ENCODE measurements at places on chromosomes 11 and 22. TPM values are rescaled to one million over a fixed set of nuclear protein-coding genes. Genes with fewer than 3 reads are reported as not detected.

- no peak for DNase-seq
- H3K27ac ChIP-seq, result no peak overlapping the region
- H3K27me3 ChIP-seq, result no peaks in the 10 kb centered on the region
- no peak overlapping the region for H3K4me3 ChIP-seq
- no peaks in the 10 kb centered on the region for H3K4me1 ChIP-seq
Observed at GRCh38 chr22:40190501-40190900, 12.8 kb downstream of the TNRC6B start.

- H3K27ac ChIP-seq, result no peak overlapping the region
- H3K4me1 ChIP-seq, result no peaks in the 10 kb centered on the region
- H3K27me3 ChIP-seq, result no peaks in the 10 kb centered on the region
- no peaks in the 10 kb centered on the region for H3K36me3 ChIP-seq
Observed at GRCh38 chr11:126106594-126107328, 44.1 kb upstream of the CDON start.

GRCh38 chr11:95279921-95280868, 49.2 kb upstream of the SESN3 start:
- no peak for DNase-seq
- no peaks in the 10 kb centered on the region for H3K36me3 ChIP-seq
- no peaks in the 10 kb centered on the region for H3K27me3 ChIP-seq
- peak overlapping the region; percentile 38 for H3K27ac ChIP-seq
- no peak overlapping the region for H3K4me3 ChIP-seq
- peaks cover 14% of the 10 kb centered on the region for H3K4me1 ChIP-seq

DNA sequence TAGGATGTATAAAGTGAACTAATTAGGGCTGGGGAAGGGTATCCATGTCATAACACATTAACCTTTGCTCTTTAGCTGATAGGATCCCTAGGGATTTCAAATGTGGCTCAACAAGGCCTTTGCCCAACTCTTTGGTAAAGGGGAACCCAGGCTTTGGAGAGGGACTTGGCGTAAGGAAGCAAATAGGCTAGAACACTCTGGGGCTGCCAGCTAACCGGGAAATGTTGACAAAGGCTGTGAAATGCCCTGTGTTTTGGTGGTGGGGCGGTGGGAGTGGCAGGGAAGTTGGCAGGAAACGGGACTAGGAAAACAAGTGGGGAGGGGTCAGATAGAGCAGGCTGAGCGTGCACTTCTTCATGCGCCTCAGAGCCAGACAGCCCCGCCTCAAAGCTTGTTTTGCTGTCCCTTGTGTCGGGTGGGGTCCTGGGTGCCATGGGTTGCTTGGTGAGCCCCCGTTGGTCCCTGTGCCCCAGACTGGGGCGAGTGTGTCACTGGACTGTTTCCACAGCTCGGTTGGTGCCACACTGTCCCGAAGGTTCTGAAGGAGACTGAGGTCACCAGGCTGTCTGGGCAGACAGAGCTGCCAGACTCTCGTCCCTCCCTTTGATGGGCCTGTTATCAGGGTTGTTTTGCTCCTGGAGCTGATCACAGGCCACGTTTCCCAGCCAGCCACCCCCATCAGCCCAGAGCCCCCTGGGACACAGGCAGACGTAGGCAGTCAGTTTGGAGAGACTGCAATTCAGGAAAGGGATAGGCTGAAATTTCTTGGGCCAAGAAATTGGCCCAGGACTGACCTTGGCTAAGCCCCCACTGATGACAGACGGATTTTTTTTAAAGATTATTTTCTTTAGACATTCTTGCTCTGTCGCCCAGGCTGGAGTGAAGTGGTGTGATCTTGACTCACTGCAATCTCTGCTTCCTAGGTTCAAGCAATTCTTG, 19.6 kb downstream of the KCTD21 start:
- H3K27ac ChIP-seq, result peak overlapping the region; percentile 72
- peaks cover 23% of the 10 kb centered on the region for H3K36me3 ChIP-seq
- H3K4me3 ChIP-seq, result no peak overlapping the region
- H3K27me3 ChIP-seq, result no peaks in the 10 kb centered on the region

DNA sequence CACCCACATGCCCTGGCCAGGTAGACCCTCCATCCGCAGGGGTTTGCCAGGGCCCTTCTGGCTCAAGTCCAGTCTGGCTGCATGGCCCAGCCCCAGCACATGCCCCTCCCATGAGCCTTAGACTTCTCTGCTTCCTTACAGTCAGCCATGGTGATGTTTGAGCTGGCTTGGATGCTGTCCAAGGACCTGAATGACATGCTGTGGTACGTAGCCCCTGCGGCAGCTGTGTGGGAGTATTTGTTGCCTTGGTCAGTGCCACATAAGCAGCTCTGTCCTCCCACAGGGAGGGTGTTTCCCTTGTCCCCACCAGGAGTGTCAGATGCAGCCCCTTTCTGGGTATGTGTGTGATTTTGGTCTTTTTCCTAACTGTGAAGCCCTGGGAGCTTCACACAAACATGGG, 17.5 kb downstream of the CDC45 start:
- no peaks in the 10 kb centered on the region for H3K27me3 ChIP-seq
- H3K27ac ChIP-seq, result no peak overlapping the region

- H3K4me3 ChIP-seq, result no peak overlapping the region
- no peak overlapping the region for H3K27ac ChIP-seq
- no peaks in the 10 kb centered on the region for H3K27me3 ChIP-seq
- no peaks in the 10 kb centered on the region for H3K36me3 ChIP-seq
- DNase-seq, result no peak
Observed at GRCh38 chr11:77789061-77789730, 31.3 kb downstream of the RSF1 start.

Gene PHETA2
- 18.7 TPM for total RNA-seq

Measured in left lung (tissue), 14 donors.